ENCODE measurements at places on chromosomes 3 and 15.

DNA sequence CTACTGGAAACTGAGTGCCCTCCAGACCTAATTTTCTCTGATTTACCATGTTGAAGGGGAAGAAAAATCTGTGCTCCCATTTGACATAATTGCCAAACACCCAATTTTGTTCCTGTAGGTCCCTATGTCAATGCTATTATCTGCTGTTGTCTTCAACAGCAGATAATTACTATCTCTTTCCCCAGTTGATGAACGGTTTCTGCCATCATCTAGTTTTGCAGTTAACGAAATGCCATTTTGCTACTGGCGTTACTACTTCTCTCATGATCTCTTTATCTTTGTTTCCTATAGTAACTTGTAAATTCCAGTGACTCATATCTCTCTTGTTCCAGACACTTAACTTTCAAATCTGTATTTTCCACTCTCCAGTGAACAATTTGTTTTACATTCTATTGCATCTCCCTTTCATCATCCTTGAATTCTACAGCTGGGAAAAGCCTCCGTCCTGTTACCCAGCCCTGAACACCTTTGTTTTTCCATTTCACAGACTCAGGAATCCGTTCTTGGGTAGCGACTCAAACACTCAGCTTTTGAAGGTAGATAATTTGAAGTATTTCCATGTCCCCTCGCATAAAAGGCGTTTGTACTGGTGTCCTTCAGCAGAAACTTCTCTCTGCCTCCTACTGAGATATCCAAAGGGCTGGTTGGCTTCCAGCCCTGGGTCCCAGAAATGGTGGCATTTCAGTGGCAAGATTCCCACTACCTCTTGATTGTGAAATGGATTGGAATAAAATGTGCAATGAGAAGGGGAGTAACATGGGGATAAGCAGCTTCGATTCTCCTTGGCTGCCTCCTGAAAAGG is 111.7 kb downstream of the FOXB1 start:
- DNase-seq: peak; percentile 10

- DNase-seq: no peak
These were observed 65.6 kb downstream of the SLC6A6 start for GRCh38 chr3:14467814-14468620.

DNA sequence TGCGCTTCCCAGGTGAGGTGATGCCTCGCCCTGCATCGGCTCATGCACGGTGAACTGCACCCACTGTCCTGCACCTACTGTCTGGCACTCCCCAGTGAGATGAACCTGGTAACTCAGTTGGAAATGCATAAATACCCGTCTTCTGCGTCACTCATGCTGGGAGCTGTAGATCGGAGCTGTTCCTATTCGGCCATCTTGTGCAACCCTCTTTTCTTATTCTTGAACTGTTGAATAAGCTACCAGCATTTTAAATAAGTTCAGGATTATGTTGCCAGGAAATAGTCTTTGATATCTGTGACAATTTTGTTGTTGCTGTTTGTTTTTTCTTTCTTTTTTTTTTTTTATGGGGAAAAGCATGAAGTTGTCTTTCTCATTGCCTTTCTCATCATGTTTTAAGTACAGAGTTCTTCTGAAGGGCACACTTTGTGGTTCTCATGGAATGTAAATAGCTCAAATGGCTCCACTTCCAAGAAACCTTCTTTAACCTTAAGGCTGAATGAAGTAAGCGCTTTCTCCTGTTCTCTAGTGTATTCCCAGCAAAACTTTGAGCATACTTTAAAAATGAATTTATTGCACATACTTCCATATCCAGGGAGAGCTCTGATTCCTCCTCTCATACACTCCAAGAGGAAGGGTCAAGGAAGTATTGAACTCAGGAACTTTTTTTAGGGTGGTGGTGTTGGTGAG is 468.0 kb upstream of the TBL1XR1 start:
- DNase-seq: no peak

GRCh38 chr3:7536510-7536909 is 675.6 kb downstream of the GRM7 start:
- no peak for DNase-seq

GRCh38 chr3:124577494-124578167 is 152.6 kb upstream of the UMPS start:
- no peak for DNase-seq

DNA sequence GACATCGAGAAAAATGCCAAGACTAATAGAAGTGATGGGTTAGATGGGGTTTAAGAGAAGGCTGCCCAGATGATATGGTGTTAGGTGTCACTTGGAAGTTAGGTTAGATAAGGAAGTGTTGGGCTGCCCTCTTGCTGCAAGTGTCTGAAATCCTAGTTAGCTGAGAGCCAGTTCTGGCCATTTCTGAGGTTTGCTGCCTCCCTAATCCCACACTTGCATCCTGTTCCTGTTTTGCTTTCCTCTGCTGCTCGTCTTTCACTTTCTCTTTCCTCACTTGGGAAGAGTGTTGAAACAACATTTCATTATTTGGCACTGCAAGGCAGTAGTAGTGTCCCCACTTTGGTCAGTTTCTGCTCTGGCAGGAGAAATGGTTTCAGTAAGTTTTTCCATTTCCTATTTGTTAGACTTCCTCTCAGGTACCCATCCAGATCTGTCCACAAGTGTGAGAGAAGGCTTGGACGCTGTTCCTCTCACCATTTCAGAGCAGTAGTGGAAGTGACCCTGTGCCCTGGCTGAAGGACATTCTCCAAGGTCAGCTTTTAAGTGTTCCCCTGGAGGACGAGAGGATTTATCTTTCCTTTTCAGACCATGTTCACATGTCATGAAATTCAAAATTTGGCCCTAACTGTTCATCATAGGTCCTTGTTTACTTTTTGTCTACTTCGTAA is 93.3 kb downstream of the ADAMTSL3 start:
- DNase-seq: no peak

DNA sequence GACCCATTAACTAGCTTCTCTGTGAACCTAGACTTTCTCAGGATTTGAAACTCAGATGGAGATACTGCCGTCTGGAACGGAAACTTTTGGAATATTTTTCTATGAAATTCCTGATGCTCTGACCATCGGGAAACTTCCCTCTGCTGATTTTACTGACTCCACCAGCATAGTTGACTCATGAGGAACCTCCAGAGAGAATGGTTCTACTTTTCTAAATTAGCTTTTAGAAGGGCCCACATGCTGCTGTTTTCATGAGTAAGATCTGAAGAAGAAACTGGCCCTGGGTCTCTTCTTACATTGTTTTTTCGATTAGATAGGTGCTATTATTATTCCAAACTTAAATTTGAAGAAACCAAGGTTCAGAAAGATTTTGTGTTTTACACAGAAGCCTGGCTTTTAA is 326.3 kb upstream of the NR2E3 start:
- DNase-seq: no peak

DNA sequence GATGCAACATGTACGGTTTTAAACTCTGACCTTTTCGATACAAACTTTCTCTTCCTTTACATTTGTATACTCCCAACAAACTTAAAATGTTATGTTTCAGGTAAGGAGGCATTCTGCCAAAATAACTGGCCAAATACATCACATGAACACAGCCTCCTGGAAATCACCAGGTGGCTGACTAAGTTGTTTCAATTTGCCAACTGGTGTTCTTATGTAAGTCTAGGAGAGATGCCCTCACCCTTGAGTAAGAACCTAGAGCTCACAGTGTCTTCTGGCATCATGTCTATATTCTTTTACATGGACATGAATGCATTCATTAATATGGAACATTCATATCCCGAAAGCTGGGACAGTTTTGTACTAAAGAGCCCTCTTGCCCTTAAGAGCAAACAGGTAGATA is 341.1 kb upstream of the NR2F2 start:
- no peak for DNase-seq

- DNase-seq: no peak
These were observed 301.0 kb upstream of the LYSMD4 start for GRCh38 chr15:100034191-100034590.

DNA sequence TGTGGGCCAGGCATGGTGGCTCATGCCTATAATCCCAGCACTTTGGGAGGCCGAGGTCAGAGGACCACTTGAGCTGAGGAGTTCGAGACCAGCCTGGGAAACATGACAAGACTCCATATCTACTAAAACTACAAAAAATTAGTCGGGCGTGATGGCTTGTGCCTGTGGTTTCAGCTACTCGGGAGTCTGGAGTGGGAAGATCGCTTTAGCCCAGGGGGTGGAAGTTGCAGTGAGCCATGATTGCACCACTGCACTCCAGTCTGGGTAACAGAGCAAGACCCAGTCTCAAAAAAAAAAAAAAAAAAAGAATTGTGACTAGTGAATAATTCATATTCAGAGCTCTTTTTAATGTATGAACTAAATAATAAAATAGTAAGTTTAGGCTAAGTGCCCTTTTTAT is 87.8 kb upstream of the TSEN2 start:
- no peak for DNase-seq

- DNase-seq: no peak
These were observed 56.5 kb upstream of the STT3B start for GRCh38 chr3:31476209-31476608.

Measured in NCI-H446 (cell line).